ENCODE measurements at places on chromosomes 6 and 20.

GRCh38 chr20:17381724-17382123 is 149.5 kb downstream of the BFSP1 start:
- DNase-seq: no peak

- DNase-seq: no peak
These were observed 281.6 kb downstream of the PLCB1 start for GRCh38 chr20:8413691-8414090.

- DNase-seq: no peak
These were observed 488.4 kb downstream of the PREX1 start for GRCh38 chr20:48339190-48339985.

DNA sequence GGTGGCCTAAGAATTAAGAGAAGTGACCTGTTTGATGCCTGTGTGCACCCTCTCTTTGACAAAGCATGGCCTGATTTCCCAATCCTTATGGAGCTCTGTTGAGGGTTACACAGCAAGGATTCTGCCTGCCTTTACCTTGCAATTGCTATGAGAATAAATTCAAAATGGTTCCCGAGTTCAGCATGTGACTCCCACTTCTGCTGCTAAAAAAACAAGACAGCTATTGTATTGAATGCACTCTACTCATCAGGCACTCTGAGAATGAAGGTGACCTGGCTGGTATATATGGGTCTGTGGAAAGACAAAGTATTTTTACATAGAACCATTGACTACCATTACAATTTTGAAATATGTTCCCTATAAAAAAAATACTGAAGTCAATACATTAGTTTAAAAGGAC is 190.3 kb downstream of the ATXN1 start:
- DNase-seq: no peak

DNA sequence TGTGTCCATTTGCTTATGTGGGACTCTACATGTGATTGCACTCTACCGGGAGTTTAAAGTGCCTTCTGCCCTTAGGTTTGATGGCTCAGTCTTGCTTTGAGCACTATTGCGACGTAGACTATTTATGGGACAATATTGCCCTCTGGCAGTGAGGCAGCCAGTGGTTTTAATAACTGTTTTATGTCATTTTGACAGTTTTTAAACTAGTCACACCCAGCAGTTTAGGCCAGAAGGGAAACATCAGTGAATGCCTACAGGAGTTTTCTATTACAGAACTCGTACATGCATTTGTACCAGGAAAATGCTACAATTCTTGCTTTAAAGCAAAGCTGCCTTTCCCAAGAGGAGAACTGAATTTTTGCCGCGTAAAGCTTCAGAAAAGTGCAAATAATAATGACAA is 813.7 kb downstream of the KIF16B start:
- no peak for DNase-seq

GRCh38 chr6:168563656-168564055 is 122.7 kb downstream of the SMOC2 start:
- DNase-seq: no peak

All from stimulated activated CD4-positive, alpha-beta T cell treated with anti-CD3 and anti-CD28 coated beads, Interleukin-2, amount 100 ng/mL, for 48 hours (primary cell).